WTC11 (cell line): ENCODE measurements at places on chromosomes 4 and X. TPM values are rescaled to one million over a fixed set of nuclear protein-coding genes. Genes with fewer than 3 reads are reported as not detected.

ZAR1 gene
- total RNA-seq, result 0.87 to 1.4 TPM (median 0.89 TPM) in 3 replicates

USP17L25 gene
- not detected in 3 replicates for total RNA-seq

GRCh38 chrX:39260965-39261364, 459.7 kb downstream of the MID1IP1 start:
- no peak overlapping the region for H3K27ac ChIP-seq
- no peak overlapping the region for H3K4me3 ChIP-seq
- no peaks in the 10 kb centered on the region for H3K4me1 ChIP-seq
- DNase-seq, result no peak

DNA sequence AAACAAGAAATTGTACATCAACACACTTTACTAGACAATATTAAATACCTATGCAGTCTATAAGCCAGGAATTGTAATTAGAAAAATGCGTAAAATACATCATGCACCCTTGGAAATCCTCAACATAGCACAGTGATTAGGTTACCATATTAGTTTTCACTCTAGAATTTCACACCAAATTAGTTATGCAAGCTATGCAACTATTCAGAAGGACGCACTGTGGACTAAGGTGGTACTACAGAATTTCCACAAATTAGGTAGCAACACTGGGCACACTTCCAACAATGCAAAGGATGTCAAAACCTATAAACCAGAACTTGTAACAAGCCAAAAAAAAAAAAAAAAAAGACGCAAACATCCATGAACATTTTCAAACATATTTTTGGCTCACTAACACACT, 71.1 kb upstream of the ZCCHC13 start:
- H3K27ac ChIP-seq, result no peak overlapping the region
- DNase-seq, result no peak
- H3K4me1 ChIP-seq, result peaks cover 26% of the 10 kb centered on the region
- H3K27me3 ChIP-seq, result no peaks in the 10 kb centered on the region
- H3K36me3 ChIP-seq, result no peaks in the 10 kb centered on the region

DNA sequence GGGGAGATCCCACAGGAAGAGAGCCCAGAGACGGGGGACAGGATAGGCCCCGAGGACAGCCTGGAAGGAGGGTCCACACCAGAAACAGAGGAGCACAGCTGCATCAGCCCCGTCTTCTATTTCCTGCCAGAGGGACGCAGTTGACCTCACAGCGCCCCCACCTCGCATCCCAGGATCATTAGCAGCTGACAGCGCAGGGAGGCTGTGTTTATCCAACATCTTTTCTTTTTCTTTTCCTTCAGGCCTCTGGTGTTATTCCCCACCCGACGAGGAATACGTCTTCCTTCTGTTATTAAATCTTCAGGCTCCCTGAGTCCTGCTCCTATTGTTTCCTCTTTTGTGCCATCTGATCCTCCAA, 75.4 kb downstream of the DCHS2 start:
- peaks cover 17% of the 10 kb centered on the region for H3K27me3 ChIP-seq
- no peaks in the 10 kb centered on the region for H3K36me3 ChIP-seq
- H3K27ac ChIP-seq, result no peak overlapping the region
- DNase-seq, result peak; percentile 59
- H3K4me3 ChIP-seq, result peak overlapping the region; percentile 95
- H3K4me1 ChIP-seq, result peaks cover 19% of the 10 kb centered on the region

DNA sequence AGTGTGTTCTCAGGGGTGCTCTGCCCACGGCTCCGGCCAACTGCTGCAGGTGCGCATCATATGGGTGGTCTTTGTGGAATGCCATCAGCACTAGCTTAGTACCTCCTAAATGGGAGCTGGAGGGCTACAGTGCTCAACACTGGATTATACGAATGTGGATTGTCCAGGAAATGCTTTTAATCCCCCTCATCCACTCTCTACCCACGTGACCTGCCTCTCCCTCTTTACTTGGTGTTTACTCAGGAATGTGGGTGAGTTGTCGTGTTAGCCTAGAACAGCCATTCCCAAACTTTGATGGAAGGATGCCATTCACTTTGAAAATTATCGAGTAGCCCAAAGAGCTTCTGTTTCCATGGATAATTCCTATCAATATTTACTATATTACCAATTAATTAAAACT, 150.8 kb downstream of the PTTG2 start:
- H3K36me3 ChIP-seq, result peaks cover 26% of the 10 kb centered on the region
- no peaks in the 10 kb centered on the region for H3K27me3 ChIP-seq

- no peak overlapping the region for H3K27ac ChIP-seq
- no peak for DNase-seq
- H3K4me1 ChIP-seq, result peaks cover 20% of the 10 kb centered on the region
- H3K36me3 ChIP-seq, result peaks cover 11% of the 10 kb centered on the region
- no peak overlapping the region for H3K4me3 ChIP-seq
- no peaks in the 10 kb centered on the region for H3K27me3 ChIP-seq
Measured at GRCh38 chr4:100166297-100167039, 23.8 kb downstream of the DDIT4L start.

DNA sequence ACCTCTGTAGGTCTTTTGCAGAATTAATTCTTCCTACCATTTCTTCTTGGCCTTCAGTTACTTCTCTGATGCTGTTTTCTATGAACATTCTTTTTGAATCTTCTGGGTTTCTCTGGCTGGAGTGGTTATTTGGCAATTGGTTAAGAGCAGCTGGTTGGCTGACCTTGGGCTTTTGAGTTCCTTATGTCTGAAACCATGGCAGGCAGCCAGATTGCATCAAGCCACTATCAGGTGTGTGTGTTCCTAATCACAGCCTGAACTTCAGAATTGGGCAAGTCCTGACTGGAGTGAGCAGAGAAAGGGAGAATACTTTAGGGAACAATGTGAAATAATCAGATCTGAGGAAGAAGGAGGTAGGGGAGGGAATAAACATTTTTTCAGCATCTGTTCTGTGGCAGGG, 90.2 kb downstream of the ARHGAP10 start:
- no peak for DNase-seq
- no peaks in the 10 kb centered on the region for H3K4me1 ChIP-seq

GRCh38 chrX:37075892-37076595, 67.9 kb downstream of the FAM47C start:
- H3K27me3 ChIP-seq, result no peaks in the 10 kb centered on the region; the same call in 1 of the 2 replicates
- no peaks in the 10 kb centered on the region for H3K36me3 ChIP-seq
